ENCODE measurements at places on chromosomes 3 and 15. TPM values are rescaled to one million over a fixed set of nuclear protein-coding genes. Genes with fewer than 3 reads are reported as not detected.

- DNase-seq: no peak
Measured at GRCh38 chr3:195263193-195263924, 7.6 kb downstream of the XXYLT1 start.

GRCh38 chr3:33146791-33147445 is 33.1 kb downstream of the CRTAP start:
- no peak for DNase-seq

DNA sequence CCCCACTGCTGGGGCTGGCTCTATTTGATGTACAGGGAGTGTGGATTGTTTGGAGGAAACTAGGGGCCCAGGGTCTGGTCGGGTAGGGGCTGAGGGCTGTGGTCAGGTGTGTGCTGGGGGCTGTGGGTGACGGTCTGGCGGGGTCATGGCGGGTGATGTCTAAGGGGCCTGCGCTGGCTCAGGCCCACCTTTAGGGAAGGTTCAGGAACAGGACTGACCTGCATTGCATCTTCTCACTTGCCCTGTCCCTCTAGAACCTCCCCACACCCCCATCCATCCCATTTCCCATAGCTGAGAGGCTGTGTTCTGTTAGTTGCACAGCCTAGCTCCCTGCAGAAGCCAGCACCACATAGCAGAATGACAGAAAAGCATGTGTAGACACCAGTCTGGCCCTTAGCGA is 39.1 kb downstream of the SCN5A start:
- DNase-seq: no peak

DNA sequence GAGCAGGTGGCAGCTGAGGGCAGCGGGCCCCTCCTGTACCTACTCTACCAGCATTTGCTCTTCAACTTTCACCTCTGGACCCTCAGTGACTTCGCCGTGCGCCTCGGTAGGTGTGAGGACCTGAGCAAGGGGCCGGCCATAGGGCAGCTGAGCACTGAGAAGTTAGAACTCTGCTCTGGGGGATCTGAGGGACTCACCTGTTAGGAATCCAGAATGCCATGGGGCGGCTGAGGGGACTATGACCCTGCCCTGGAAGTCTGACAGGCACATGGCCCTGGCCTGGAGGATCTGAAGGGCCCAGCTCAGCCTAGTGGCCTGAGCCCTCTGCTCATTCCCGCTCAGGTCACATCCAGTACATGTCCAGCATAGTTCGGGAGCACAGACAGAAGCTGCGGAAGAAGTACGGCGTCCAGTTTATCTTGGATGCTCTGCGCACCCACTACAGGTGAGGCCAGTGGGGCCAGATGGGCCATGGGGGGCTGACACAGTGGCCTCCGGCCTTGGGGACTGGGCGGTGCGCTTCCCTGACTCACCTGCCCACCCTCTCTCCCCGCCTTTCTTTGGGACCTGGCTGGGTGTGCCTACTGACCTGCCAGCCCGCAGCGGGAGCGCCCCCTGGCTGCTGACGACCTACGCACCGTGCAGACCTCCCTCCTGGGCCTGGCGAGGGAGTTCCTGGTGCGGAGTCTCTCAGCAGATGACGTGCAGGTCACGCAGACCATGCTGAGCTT is 18.8 kb downstream of the NBEAL2 start:
- peak; percentile 81 for DNase-seq

- DNase-seq: no peak
Measured at GRCh38 chr3:43247561-43248184, 38.7 kb upstream of the SNRK start.

DNA sequence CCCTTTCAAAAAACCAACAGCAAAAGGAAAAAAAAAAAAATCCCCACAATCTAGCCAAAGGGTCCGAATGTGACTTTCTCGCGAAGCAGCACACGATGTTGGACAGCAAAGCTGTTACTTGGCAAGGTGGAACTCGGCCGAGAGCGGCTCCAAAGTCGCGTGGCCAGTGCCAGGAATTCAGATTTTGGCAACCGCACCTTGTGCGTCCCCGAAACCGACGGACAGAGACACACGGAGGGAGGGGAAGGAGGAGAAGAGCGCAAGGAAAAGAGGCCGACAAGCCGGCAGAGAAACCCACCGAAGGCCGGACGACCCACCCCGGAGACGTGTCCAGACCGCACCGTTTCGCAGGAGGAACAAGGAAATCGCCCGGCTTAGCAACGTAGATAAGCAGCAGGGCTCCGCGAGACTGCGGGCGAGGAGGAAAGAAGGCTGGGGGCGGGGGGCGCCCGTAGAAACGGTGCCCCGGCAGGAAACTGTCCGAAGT is 517.3 kb downstream of the MECOM start:
- DNase-seq: peak; percentile 15

DNA sequence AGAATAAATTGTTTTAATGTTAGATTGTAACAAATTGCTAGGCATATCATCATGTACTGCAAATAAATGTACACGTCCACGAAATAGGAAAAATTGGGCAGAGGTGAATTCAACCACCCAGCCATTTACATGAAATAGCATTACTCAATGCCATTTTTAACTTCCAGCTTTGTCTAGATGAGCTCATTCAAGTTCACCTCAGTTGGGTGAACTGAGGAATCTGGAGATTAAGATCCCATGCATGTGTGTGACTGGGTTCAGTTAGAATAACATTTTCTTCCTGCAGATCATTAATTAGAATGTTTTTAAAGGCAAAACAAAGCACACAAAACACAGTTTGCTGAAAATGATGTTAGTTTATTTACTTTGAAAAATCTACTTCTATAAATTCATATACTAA is 767.8 kb upstream of the GOLIM4 start:
- DNase-seq: no peak

DNA sequence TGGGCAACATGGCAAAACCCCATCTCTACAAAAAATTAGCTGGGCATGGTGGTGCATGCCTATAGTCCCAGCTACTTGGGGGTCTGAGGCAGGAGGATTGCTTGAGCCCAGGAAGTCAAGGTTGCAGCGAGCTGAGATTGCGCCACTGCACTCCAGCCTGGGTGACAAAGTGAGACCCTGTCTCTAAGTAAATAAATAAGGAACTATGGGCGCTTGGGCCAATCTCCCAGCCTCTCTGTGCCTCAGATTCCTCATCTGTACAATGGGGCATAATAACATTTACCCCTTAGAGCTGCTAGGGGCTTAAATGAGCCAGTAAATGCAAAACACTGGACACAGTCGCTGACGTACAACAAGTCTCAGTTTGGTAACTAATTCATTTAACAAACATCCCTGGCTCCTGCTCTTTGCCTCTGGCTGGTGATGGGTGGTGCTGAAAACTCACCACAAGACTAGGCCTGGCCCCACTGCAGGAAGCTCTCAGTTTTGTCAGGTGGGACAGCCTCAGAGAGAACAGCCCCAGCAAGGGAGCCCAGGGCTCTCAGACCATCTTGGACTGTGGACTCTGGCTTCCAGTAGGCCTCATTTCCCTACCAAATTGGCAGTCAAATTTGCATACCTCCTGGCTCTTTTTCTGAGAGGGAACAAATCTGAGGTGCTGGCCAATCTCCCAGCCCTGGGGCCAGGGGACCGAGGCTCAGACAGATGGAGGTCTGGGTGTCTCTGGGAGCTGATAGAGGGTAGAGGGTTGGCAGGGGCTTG is 6.4 kb upstream of the TBC1D2B start:
- DNase-seq: no peak

DNA sequence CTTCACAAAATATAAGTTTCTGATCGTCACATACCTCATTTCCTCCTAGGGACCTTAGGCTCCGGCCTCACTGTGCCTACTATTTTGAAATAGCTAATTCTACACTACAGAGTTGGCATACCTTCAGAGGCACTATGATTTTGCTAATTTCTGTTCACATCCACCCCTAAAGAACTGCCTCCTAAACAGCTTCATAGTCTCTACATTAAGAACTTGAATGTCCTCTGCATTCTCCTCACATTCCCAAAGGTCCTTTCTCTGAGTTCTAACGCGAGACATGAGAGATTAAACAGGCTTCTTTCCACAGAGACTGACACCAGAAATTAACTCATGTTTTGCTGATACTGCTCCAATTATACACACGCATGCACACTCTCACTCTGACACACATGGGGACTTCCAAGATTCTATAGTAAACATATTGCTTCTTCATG is 75.5 kb downstream of the DLG1 start:
- DNase-seq: no peak

DNA sequence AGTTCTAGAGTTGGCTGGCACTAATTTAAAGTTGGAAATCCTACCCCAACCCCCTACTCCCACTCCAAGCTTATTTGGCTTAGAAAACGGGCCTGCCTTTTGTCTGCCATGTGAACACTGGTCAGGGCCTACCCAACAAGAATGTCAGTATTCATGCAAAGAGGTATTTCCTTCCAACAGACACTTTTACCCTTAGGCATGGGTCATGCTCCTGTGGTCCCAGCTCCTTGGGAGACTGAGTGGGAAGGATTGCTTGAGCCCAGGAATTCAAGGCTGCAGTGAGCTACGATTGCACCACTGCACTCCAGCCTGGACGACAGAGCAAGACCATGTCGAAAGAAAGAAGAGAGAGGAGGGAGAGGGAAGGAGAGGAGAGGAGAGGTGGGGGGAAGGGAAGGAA is 137.5 kb upstream of the LRTM1 start:
- no peak for DNase-seq

GRCh38 chr15:41285285-41285684 is 47.1 kb downstream of the OIP5 start:
- DNase-seq: no peak

GRCh38 chr3:52321481-52321880 is 5.4 kb downstream of the DNAH1 start:
- DNase-seq: no peak

The CRABP1 gene
- total RNA-seq: 0.38 TPM

The LDHAL6B gene
- total RNA-seq: not detected

The OXNAD1 gene
- total RNA-seq: 32.4 TPM

DNA sequence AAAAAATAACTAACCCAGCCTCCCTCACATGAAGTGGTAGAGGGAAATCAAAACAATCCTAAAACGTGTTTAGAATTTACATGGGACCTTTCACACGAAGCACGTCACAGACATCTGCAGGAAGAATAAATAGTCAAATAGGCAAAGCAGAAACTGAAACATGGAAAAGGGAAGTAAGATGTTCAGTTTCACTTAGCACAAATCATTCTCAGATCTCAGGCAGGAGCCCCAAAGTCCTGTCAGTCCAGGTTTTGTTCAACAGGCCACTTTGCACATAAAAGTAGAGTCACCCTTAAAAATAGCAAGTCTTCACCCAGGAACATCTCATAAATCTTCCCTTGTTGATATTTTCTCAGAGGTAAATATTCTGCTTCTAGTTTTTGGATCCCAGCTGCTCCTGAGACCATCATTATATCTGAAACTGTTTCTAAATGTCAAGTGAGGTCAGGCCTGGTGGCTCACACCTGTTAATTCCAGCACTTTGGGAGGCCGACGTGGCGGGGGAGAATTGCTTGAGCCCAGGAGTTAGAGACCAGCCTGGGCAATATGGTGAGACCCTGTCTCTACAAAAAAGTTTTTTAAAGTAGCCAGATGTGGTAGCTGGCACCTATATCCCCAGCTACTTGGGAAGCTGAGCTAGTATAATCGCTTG is 1.9 kb downstream of the RUBCN start:
- no peak for DNase-seq

The COL6A5 gene
- not detected for total RNA-seq

DNA sequence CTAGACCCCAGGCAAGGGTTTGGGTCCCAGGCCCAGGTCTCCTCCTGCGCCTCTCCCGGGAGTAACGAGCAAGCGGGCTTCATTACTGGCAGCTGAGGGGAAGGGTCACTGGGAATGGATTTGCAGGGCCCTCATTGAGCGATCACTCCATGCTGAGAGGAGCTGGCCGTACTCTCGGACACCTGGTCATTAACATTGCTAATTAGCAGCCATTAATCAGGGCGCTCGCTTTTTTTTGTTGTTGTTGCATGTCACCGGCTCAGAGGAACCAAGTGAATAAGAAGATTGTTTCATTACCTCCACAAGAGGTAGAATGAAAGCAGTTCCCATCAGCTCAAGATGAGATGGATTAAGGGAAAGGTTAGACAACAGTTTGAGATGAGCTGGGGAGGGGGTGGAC is 293.0 kb upstream of the ATP11B start:
- no peak for DNase-seq

- DNase-seq: no peak
Measured at GRCh38 chr3:174162550-174162949, 696.6 kb upstream of the NAALADL2 start.

Measured in activated naive CD4-positive, alpha-beta T cell treated with anti-CD3 and anti-CD28 coated beads for 36 hours (primary cell).